ENCODE measurements at places on chromosomes 13 and 19. TPM values are rescaled to one million over a fixed set of nuclear protein-coding genes. Genes with fewer than 3 reads are reported as not detected.
A peak's percentile ranks its signal among the peaks of the same experiment; 100 is the strongest.

DNA sequence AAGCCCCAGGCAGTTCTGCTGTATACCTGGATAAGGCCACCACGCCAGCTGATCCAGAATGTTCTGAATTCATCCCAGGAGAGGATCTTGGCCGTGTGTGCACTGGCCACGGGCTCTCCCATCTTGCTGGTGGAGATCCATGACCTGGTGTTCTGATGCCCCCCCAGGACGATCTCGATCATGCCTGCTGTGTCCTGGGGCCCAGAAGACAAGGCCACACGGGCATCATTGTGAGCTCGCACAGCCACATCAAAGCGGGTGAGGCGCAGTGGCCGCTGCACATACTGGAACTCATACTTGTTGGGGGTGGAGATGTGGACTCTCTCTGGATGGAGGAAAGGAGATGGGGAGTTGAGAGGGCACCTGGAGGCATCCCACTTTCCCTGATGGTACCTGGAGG is 40.1 kb downstream of the F2RL3 start:
- no peaks in the 10 kb centered on the region for H3K27me3 ChIP-seq
- no peak overlapping the region for H3K4me3 ChIP-seq
- H3K36me3 ChIP-seq: no peaks in the 10 kb centered on the region
- DNase-seq: no peak

DNA sequence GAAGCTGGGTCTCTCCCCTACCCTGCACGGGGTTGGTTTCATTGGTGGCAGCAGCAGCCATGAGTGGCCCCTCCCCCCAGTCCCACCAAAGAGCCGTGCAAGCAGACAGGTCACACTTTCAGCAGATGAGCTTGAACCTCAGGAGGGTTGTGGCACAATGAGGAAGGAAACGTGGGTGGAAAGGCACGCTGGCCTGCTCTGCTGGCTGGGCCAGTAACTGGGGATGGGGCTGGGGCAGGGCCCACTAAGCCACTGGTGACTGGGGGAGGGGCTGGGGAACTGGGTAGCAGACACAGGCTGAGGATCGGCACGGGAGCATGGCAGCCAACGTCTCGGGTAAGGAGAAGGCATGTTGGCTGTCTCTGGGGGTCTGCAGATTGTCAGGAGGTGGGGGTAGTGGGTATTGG is at the start of gene P2RY11:
TSS of gene P2RY11 (plus strand) at position 289 of the 407 bp plus-strand sequence. CDS start at position 318, 29 bp downstream.
- H3K27ac ChIP-seq: no peak within 1 kb of the TSS
- no peak within 1 kb of the TSS for H3K4me3 ChIP-seq
- peaks cover 11% of the 10 kb centered on the region for H3K36me3 ChIP-seq
- no peak for DNase-seq
- H3K4me1 ChIP-seq: no peaks in the 10 kb centered on the region

DNA sequence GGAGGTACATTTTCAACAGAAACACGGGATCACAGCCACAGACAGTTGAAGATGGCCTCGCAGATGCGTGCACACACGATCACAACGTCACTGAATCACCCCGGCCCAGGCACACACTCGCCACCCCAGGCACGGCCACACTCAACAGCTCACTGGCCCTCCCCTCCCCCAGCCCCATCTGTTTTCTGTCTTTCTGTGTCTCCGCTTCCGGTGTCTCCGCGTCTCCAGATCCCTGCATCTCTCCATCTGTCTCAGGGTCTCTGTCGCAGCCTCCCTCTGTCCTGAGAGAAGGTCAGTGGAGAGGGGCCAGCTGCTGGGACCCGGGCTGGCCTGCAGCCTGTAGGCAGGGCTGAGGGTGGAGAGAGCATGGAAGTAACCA is 3.8 kb upstream of the ATP1A3 start:
- H3K36me3 ChIP-seq: no peaks in the 10 kb centered on the region
- no peak overlapping the region for H3K27ac ChIP-seq
- DNase-seq: no peak
- H3K4me3 ChIP-seq: no peak overlapping the region

- no peak overlapping the region for H3K4me3 ChIP-seq
- DNase-seq: no peak
- H3K27ac ChIP-seq: peak overlapping the region; percentile 81
- H3K36me3 ChIP-seq: peaks cover 3% of the 10 kb centered on the region
Observed at GRCh38 chr13:41613471-41613870, 156.1 kb downstream of the RGCC start.

DNA sequence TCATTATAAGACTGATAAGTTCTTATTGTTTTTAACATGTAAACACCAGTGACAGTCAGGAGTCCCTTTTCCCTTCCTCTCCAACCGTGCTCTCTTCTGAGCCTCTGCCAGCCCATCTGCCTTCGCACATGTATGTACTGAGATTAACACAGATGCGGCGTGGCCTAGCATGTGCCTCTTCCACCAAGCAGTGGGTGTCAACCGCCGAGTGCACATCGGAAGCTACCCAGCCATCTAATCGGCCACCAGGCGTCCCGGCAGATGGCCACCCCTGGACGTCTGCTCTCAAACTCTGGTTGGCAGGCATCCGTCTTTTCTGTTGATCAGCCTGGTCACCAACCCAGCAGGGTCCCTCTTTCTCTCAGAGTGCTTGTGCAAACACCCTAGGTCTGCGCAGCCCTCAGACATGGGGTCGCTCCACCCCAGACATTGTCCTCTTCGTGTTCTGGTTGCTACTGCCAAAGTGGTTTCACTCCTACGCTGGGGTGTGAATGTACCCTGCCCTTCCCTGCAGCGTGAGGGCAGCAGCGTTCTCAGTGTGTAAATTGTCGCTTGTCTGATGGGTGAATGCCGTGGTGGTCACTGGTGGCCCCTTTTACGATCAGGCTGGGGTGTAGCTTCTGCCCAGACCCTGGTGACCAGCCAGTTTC is 57.7 kb upstream of the LDLR start:
- DNase-seq: no peak
- H3K36me3 ChIP-seq: peaks cover 20% of the 10 kb centered on the region
- H3K4me1 ChIP-seq: no peaks in the 10 kb centered on the region
- H3K27ac ChIP-seq: no peak overlapping the region

DNA sequence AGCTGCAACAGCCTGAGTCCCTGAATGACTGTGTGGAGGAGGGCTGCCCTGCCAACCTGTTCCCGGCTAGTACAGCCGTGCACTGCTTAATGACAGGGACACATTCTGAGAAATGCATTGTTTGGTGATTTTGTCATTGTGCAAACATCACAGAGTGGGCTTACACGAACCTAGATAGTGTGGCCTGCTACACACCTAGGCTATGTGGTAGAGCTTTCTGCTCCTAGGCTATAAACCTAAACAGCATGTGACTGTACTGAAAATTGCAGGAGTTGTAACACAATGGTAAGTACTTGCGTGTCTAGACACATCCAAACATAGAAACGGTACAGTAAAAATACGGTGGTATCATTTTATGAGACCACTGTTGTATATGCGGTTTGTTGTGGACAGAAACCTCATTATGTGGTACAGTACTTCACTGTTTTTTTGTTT is 35.0 kb downstream of the VASP start:
- H3K4me3 ChIP-seq: no peak overlapping the region
- DNase-seq: no peak
- no peaks in the 10 kb centered on the region for H3K27me3 ChIP-seq
- no peaks in the 10 kb centered on the region for H3K4me1 ChIP-seq
- H3K27ac ChIP-seq: no peak overlapping the region

DNA sequence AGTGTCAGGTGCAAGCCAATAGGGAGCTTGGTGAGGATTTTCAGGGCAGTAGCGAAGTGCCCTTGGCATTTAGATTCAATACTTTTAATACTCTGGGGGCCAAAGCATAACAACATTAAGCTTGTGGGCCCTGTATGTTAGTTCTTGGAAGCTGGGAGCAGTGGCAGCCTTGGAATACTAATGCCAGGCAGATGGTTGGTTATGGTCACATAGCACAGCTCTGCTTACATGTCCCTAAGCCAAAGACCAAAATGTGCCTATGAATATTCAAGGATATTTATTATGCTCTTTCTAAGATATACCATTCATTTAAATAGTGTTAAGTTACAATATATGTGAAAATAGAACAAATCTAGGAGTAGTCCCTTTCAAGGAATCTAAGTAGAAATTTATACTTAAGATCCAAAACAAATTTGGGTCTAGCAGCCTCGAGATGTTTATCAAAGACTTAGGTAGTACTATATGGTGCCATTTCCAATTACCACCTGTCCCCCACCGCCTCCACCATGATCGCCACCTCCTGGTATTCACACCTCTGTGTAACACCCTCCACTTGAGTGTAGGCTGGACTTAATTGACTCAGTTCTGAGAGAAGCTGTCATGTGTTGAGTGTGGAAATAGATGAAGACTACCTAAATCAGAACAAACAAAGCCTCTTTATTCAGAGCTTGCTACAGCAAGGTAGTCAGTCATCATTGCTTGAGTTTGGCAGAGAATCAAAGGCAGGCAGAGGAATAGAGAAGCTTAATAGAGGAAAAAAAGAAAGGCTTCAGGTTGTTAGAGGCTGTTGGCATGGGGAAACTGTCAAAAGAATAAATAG is 261.0 kb downstream of the GPC5 start:
- H3K4me3 ChIP-seq: no peak overlapping the region
- H3K27me3 ChIP-seq: no peaks in the 10 kb centered on the region
- DNase-seq: no peak

DNA sequence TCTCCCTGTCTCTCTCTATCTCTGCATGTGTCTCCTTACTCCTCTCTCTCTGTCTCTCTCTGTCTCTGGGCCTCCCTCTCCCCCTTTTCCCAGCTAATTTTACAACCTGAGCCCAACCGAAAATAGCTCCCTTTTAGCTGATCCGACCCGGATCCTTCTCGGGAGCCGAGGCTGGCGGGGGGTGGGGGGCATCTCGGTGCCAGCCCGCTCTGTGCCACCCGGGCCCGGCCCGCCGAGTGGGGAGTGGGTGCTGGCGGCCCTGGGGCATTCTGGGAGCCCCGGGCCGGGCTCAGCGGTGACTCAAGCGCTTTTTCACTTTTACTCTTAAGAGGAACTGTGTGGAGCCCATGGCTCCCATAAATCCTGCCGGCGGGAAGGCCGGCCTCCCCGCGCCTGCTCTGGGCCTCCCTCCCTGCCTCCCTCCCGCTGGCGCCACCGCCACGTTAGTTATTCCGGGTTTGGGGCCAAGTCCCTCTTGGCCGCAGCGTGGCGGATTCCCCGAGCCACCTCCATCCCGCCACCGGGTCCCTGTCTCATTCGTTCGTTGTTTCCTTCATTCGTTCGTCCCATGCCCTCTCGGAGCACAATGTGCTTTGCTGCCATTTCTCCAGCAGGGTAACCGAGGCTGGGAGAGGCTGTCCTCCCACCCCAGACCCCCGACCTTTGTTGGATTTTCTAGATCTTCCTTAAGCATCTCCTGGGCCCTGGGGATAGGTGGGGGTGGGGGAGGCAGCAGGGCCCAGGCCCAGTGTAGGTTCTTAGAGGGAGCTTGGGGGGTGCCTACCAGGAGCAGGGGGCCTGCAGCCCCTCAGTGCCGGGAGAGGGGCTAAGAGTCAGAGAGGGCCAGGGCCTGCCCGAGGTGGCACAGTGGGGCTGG is 3.2 kb downstream of the NFIC start:
- H3K4me3 ChIP-seq: peak overlapping the region; percentile 16
- peak; percentile 66 for DNase-seq
- no peaks in the 10 kb centered on the region for H3K27me3 ChIP-seq
- peaks cover 6% of the 10 kb centered on the region for H3K36me3 ChIP-seq
- peaks cover 21% of the 10 kb centered on the region for H3K4me1 ChIP-seq

GRCh38 chr13:33487575-33488243 is 202.2 kb upstream of the STARD13 start:
- no peaks in the 10 kb centered on the region for H3K4me1 ChIP-seq
- peak overlapping the region; percentile 41 for H3K27ac ChIP-seq
- no peaks in the 10 kb centered on the region for H3K27me3 ChIP-seq
- H3K4me3 ChIP-seq: no peak overlapping the region
- no peaks in the 10 kb centered on the region for H3K36me3 ChIP-seq

DNA sequence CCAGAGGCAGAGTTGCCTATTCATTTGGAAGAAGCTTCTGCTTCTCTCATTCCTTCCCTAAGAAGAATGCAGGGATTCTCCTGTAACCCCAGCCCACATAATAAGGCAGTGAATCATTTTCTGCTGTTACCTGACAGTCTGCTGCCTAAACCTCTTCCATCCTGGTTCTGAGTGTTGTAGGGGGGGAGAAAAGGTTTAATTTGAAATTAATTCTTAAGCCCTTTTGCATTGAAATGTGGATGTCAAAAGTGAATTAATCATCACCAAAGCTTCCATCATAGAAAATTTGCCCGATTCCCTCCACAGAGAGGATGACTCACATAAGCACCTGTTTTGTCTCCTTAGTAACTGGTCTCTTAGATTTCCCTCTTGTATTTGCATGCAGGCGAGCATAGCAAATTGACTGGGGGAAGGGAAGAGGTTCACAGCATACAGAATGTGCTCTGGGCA is 146.7 kb upstream of the FNDC3A start:
- H3K4me3 ChIP-seq: no peak overlapping the region
- H3K27me3 ChIP-seq: no peaks in the 10 kb centered on the region
- no peak for DNase-seq
- H3K36me3 ChIP-seq: no peaks in the 10 kb centered on the region

GRCh38 chr13:40624986-40625385 is 41.5 kb downstream of the FOXO1 start:
- H3K36me3 ChIP-seq: no peaks in the 10 kb centered on the region
- no peak for DNase-seq
- peaks cover 2% of the 10 kb centered on the region for H3K4me1 ChIP-seq
- no peak overlapping the region for H3K4me3 ChIP-seq

- no peak for DNase-seq
- peaks cover 10% of the 10 kb centered on the region for H3K27me3 ChIP-seq
- no peaks in the 10 kb centered on the region for H3K36me3 ChIP-seq
- H3K4me1 ChIP-seq: peaks cover 5% of the 10 kb centered on the region
- H3K27ac ChIP-seq: no peak overlapping the region
Observed at GRCh38 chr19:47445527-47445926, 26.2 kb downstream of the SLC8A2 start.

GRCh38 chr19:4980838-4981680 is 12.1 kb downstream of the KDM4B start:
- no peaks in the 10 kb centered on the region for H3K27me3 ChIP-seq
- no peak overlapping the region for H3K27ac ChIP-seq
- no peaks in the 10 kb centered on the region for H3K36me3 ChIP-seq
- peaks cover 31% of the 10 kb centered on the region for H3K4me1 ChIP-seq
- no peak for DNase-seq
- no peak overlapping the region for H3K4me3 ChIP-seq

- no peaks in the 10 kb centered on the region for H3K36me3 ChIP-seq
- no peaks in the 10 kb centered on the region for H3K4me1 ChIP-seq
- no peaks in the 10 kb centered on the region for H3K27me3 ChIP-seq
- peak; percentile 82 for DNase-seq
Observed at GRCh38 chr19:46481947-46482346, 10.6 kb upstream of the PNMA8A start.

- DNase-seq: no peak
- H3K4me3 ChIP-seq: no peak overlapping the region
- no peak overlapping the region for H3K27ac ChIP-seq
- H3K27me3 ChIP-seq: no peaks in the 10 kb centered on the region
Observed at GRCh38 chr13:86554066-86554465, 754.8 kb upstream of the SLITRK6 start.

- H3K4me3 ChIP-seq: no peak overlapping the region
- no peaks in the 10 kb centered on the region for H3K27me3 ChIP-seq
Observed at GRCh38 chr19:33638167-33639034, 16.6 kb downstream of the CHST8 start.

CNN1 gene
- 16.5 TPM for total RNA-seq

DCAF15 gene
- 37.9 TPM for total RNA-seq

TNNI3 gene
- total RNA-seq: 4.8 TPM

KEAP1 gene
- 73.5 TPM for total RNA-seq

LSR gene
- 30.8 TPM for total RNA-seq

CCNA1 gene
- 10.2 TPM for total RNA-seq

CYP2B6 gene
- total RNA-seq: not detected

ZNF726 gene
- 4.7 TPM for total RNA-seq

ZNF784 gene
- total RNA-seq: 9.4 TPM

ZFP36 gene
- total RNA-seq: 170 TPM

ITM2B gene
- total RNA-seq: 492 TPM

KLF2 gene
- 104 TPM for total RNA-seq

CDX2 gene
- 0.12 TPM for total RNA-seq

Data from lung (tissue), 17 donors.